ENCODE measurements at places on chromosomes 13 and 19.

GRCh38 chr19:57773488-57773887 lies 4.0 kb downstream of the ZNF586 start:
- peaks cover 53% of the 10 kb centered on the region for H3K36me3 ChIP-seq
- H3K27me3 ChIP-seq, result no peaks in the 10 kb centered on the region
- H3K4me3 ChIP-seq, result no peak overlapping the region
- H3K4me1 ChIP-seq, result peaks cover 4% of the 10 kb centered on the region

DNA sequence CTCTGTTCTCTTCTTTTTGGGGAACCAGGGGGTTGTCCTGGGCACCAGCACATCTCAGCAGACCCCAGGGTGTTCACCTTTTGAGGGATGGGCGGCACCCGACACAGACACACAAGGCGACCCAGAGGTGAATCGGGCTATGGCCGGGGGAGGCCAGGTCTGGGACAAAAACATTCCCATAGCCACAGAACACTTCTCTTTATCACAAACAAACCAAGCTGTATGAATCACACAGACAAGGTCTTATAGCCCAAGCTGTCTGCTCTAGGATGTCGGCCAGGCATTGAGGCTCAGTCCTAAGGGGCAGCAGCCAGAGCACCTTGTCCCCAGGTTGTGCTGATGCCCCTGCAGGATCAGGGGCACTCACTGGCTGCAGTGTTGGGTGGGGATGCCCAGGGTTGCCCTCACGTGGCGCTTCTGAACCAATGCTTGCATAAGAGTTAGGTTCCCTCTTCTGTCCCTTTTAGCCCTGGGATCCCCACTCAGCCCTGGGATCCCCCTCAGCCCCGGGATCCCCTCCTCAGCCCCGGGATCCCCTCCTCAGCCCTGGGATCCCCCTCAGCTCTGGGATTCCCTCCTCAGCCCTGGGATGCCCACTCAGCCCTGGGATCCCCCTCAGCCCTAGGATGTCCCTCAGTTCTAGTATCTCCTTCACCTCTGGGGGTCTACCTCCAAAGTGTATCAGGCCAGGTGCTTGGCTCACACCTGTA lies 26.9 kb downstream of the MAU2 start:
- no peak overlapping the region for H3K4me3 ChIP-seq
- no peaks in the 10 kb centered on the region for H3K27me3 ChIP-seq
- H3K4me1 ChIP-seq, result peaks cover 3% of the 10 kb centered on the region

DNA sequence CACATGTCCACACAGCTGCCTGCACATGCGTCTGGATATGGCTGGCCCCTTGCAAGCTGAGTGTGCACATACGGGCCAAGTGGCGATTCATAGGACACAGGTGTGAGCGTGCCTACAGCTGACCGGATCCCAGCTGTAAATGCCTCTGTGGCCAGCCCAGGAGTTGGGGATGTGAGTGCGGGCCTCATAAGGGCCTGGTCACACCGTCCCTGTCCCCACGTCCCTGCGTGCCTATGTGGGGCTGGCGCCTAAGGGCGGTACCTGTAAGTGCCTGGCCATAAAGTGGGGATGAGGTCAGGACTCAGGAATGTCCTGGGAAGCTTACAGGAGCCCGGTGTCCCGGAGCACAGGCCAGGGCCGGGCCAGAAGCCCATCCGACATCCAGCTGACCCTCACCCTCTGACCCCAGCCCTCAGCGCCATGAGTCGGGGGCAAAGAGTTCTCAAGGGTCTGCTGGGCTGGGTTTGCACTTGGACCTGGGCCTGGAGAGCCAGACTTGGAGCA lies 1.3 kb upstream of the ARHGAP45 start:
- H3K4me3 ChIP-seq, result no peak overlapping the region
- no peak overlapping the region for H3K27ac ChIP-seq
- peaks cover 60% of the 10 kb centered on the region for H3K27me3 ChIP-seq
- no peak for DNase-seq

DNA sequence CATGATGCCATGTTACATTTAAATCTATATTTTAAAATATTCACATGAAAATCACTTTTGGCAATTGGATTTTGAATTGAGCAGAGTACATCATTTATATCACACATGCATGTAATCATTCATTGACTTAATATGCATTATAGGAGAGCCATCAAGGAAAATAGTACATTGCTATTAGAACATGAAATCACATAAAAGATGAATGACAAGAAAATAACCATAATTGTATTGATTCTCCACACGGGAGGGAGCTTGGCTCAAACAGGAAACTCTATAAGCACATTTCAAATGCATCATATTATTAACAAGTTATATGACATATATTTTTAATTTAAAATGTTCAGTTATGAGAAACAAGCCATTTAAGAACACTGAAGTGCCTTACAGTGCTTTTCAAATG lies 208.6 kb upstream of the PRR20A start:
- no peaks in the 10 kb centered on the region for H3K36me3 ChIP-seq
- H3K27me3 ChIP-seq, result no peaks in the 10 kb centered on the region
- DNase-seq, result no peak
- H3K4me3 ChIP-seq, result no peak overlapping the region
- H3K4me1 ChIP-seq, result no peaks in the 10 kb centered on the region

- H3K4me1 ChIP-seq, result no peaks in the 10 kb centered on the region
- H3K4me3 ChIP-seq, result no peak overlapping the region
- no peak overlapping the region for H3K27ac ChIP-seq
- H3K27me3 ChIP-seq, result no peaks in the 10 kb centered on the region
Measured at GRCh38 chr13:65943708-65944107, 1286.4 kb downstream of the PCDH9 start.

- no peaks in the 10 kb centered on the region for H3K27me3 ChIP-seq
- no peak for DNase-seq
- no peaks in the 10 kb centered on the region for H3K4me1 ChIP-seq
- H3K4me3 ChIP-seq, result no peak overlapping the region
- H3K27ac ChIP-seq, result no peak overlapping the region
Measured at GRCh38 chr13:85498774-85499173, 300.4 kb downstream of the SLITRK6 start.

GRCh38 chr13:83297586-83298290 lies 584.5 kb downstream of the SLITRK1 start:
- DNase-seq, result no peak
- H3K27ac ChIP-seq, result no peak overlapping the region
- H3K36me3 ChIP-seq, result no peaks in the 10 kb centered on the region
- H3K4me3 ChIP-seq, result no peak overlapping the region

DNA sequence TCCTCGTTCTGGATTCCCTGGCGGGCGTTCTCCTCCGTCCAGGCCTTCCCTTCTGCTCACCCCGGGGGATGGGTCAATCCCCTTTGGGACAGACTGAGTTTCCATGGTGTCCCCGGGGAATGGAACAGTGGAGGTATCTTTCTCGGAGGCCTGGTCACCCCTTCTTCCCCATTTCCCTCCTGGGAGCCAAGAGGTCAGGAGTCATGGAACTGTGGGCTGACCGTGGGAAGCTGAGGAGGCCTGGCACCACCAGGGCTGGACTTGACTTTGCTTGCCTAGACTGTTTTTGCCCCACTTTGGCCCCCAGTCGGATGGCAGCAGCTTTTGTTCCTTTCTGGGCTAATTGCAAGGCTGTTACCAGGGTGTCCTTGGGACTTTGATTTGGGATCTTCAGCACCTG lies 2.0 kb downstream of the NACC1 start:
- peak overlapping the region; percentile 54 for H3K27ac ChIP-seq
- DNase-seq, result no peak
- H3K36me3 ChIP-seq, result peaks cover 10% of the 10 kb centered on the region
- H3K4me3 ChIP-seq, result peak overlapping the region; percentile 86
- H3K27me3 ChIP-seq, result no peaks in the 10 kb centered on the region
- peaks cover 48% of the 10 kb centered on the region for H3K4me1 ChIP-seq

- peak overlapping the region; percentile 71 for H3K4me3 ChIP-seq
- H3K27ac ChIP-seq, result no peak overlapping the region
- peaks cover 20% of the 10 kb centered on the region for H3K27me3 ChIP-seq
- peaks cover 3% of the 10 kb centered on the region for H3K4me1 ChIP-seq
Measured at GRCh38 chr19:15550929-15551292, 42.6 kb downstream of the CYP4F22 start.

DNA sequence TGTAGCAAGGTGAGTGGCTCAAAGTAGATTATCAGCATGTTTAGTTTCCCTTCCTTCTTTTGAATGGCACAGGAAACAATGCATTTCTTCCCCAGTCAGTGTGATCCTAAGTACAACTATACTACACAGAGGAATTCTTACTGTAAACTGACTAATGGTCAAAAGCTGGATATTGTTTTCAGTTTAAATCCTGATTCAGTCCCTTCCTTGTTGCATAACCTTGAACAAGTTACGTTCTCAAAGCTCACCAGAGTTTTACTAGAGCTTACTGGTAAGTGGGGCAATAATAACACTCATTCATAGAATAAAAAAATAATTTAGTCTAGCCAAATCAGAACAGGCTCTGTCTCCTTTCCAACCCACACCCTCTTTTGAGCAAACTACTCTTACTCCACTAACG lies 180.1 kb downstream of the POSTN start:
- no peaks in the 10 kb centered on the region for H3K36me3 ChIP-seq
- no peak overlapping the region for H3K27ac ChIP-seq
- no peak overlapping the region for H3K4me3 ChIP-seq
- H3K27me3 ChIP-seq, result no peaks in the 10 kb centered on the region
- H3K4me1 ChIP-seq, result no peaks in the 10 kb centered on the region
- DNase-seq, result peak; percentile 38

GRCh38 chr13:39876258-39876657 lies 220.8 kb downstream of the COG6 start:
- no peaks in the 10 kb centered on the region for H3K36me3 ChIP-seq
- no peaks in the 10 kb centered on the region for H3K27me3 ChIP-seq
- no peak overlapping the region for H3K4me3 ChIP-seq
- no peak overlapping the region for H3K27ac ChIP-seq
- peak; percentile 89 for DNase-seq

GRCh38 chr13:44259045-44260027 lies 114.3 kb upstream of the SERP2 start:
- DNase-seq, result peak; percentile 91
- no peak overlapping the region for H3K4me3 ChIP-seq
- no peaks in the 10 kb centered on the region for H3K27me3 ChIP-seq
- H3K27ac ChIP-seq, result no peak overlapping the region

DNA sequence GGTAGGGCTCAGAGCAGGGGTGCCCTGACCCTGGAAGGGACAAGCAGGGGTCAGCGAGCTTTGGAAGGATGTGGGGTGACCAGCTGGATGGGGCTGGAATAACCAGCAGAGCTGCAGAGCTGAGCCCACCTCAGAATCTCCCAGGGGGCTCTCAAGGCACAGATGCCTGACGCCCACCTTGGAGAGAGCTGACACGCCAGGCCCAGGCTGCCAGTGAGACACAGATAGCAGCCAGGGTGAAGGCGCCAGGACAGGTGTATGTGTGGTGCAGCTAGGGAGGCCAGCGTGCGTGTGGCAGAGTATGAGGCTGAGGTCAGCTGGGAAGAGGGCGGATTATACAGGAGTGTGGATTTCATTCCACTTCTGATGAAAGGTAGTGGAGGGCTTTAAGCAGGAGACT lies 8.9 kb downstream of the AP1M1 start:
- H3K4me3 ChIP-seq, result no peak overlapping the region
- no peaks in the 10 kb centered on the region for H3K27me3 ChIP-seq
- no peak overlapping the region for H3K27ac ChIP-seq
- no peak for DNase-seq
- peaks cover 97% of the 10 kb centered on the region for H3K36me3 ChIP-seq

- H3K4me3 ChIP-seq, result no peak overlapping the region
- peak; percentile 68 for DNase-seq
- no peaks in the 10 kb centered on the region for H3K27me3 ChIP-seq
- H3K4me1 ChIP-seq, result peaks cover 5% of the 10 kb centered on the region
- no peaks in the 10 kb centered on the region for H3K36me3 ChIP-seq
Measured at GRCh38 chr13:107847406-107847805, 367.9 kb downstream of the LIG4 start.

- H3K4me1 ChIP-seq, result peaks cover 2% of the 10 kb centered on the region
- H3K36me3 ChIP-seq, result no peaks in the 10 kb centered on the region
- no peak overlapping the region for H3K4me3 ChIP-seq
- DNase-seq, result no peak
- no peaks in the 10 kb centered on the region for H3K27me3 ChIP-seq
- H3K27ac ChIP-seq, result no peak overlapping the region
Measured at GRCh38 chr13:60647547-60647946, 250.5 kb downstream of the TDRD3 start.

DNA sequence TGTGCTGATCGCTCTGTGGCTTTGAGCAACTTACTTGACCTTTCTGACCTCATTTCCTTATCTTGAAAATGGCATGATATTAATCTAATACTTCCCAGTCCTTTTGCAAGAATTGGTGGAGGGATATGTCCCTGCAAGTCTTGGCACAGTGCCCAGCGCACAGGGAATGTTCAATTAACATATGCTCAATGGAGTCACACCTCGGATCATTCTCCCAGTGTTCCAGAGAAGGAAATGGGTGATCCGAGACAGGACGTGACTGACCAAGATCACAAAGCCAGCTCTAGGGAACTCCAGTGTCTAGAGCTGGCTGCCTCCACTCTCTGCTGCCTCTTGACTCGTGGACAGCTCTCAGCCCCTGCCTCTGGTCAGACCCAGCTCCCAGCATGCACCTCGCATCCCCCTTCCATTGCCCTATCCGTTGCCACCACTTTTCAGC lies 3.6 kb downstream of the CDC42EP5 start:
- H3K4me3 ChIP-seq, result no peak overlapping the region
- DNase-seq, result no peak
- peaks cover 6% of the 10 kb centered on the region for H3K36me3 ChIP-seq
- peaks cover 24% of the 10 kb centered on the region for H3K4me1 ChIP-seq

- no peaks in the 10 kb centered on the region for H3K27me3 ChIP-seq
- H3K27ac ChIP-seq, result peak within 1 kb of the TSS; percentile 53
- peaks cover 9% of the 10 kb centered on the region for H3K36me3 ChIP-seq
- peaks cover 37% of the 10 kb centered on the region for H3K4me1 ChIP-seq
- DNase-seq, result peak; percentile 61
- H3K4me3 ChIP-seq, result peak within 1 kb of the TSS; percentile 82
Measured at GRCh38 chr19:45250832-45251451, at the start of gene MARK4. MARK4 (plus strand) TSS chr19:45251271; CDS start chr19:45251589, 318 bp downstream.

DNA sequence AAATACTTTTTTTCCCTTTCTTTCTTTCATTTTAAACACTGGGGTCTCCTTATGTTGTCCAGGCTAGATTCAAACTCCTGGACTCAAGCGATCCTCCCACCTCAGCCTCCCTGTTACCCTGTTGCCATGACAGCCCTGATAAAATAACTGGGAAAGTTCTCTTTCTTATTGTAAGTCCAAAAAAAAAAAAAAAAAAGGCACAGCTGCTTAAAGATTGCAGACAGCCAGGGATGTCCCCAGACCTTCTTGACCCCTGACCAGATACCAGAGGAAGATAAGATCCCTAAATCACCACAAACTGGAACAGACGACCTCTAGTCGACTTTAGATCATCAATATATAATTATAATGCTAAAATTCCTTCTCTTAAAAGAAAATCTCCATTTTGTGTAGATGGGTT lies 1.1 kb upstream of the MVB12A start:
- peaks cover 12% of the 10 kb centered on the region for H3K36me3 ChIP-seq
- H3K4me3 ChIP-seq, result peak overlapping the region; percentile 79
- no peak overlapping the region for H3K27ac ChIP-seq
- peaks cover 23% of the 10 kb centered on the region for H3K27me3 ChIP-seq
- peaks cover 8% of the 10 kb centered on the region for H3K4me1 ChIP-seq
